ENCODE measurements at places on chromosomes 12 and 14.

GRCh38 chr12:123748661-123749060 lies 13.4 kb upstream of the DNAH10 start:
- DNase-seq, result no peak

- no peak for DNase-seq
Measured at GRCh38 chr14:68016255-68016914, 196.8 kb downstream of the RAD51B start.

- DNase-seq, result no peak
Measured at GRCh38 chr12:47868041-47868440, 36.8 kb downstream of the VDR start.

- no peak for DNase-seq
Measured at GRCh38 chr12:97301576-97301975, 161.0 kb upstream of the RMST start.

GRCh38 chr12:14613718-14614117 lies 46.0 kb upstream of the PLBD1 start:
- no peak for DNase-seq

DNA sequence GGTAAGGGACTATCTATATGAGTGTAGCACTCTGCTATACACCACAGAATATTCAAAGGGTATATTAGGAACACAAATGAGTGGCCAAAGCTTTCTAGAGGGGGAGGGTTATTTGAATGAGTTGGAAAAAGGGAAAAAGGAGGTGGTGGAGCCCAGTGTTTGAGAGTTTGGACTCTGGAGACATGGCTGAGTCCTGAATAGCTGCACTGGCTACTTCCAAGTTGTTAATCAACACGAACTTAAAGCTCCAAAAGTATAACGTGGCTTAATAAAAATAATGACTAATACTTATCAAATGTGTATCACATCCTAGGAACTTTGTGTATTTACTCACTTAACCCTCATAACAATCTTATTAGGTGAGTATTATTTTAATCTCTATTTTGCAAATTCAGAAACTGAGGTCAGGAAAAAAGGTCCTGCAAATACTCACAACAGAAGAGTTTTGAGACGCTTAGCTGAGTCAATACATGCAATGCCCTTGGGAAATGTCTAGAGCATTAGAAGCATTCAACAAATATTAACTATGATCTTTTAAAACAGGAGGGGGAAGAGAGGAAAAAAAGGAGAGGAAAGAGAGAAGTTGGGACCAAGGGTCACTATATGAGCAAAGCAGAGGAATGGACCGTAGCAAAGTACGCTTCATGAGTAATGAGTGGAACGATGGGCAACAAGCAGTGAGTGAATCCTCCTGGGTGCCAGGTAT lies 189.5 kb upstream of the HMGA2 start:
- DNase-seq, result no peak

DNA sequence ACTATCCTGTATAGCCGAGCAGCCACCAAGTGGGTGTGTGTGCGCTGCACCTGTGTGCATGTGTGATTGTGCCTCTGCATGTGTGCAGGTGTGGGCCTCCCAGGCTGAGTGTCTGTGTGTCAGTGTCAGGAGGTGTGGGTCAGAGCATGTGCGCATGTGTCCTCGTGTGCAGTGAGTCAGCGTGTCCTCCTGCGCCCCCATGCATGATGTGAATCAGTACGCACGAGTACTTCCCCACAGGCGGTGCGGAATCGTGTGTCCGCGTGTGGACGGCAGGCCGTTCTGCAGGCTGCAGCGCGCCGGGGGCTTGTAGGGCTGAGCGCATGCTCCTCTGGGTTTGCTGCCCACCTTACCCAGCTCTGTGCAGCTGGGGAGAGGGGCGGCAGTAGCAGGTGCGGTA lies 34.2 kb downstream of the DTX1 start:
- DNase-seq, result no peak

- DNase-seq, result no peak
Measured at GRCh38 chr12:73274976-73275375, 1002.8 kb downstream of the TRHDE start.

DNA sequence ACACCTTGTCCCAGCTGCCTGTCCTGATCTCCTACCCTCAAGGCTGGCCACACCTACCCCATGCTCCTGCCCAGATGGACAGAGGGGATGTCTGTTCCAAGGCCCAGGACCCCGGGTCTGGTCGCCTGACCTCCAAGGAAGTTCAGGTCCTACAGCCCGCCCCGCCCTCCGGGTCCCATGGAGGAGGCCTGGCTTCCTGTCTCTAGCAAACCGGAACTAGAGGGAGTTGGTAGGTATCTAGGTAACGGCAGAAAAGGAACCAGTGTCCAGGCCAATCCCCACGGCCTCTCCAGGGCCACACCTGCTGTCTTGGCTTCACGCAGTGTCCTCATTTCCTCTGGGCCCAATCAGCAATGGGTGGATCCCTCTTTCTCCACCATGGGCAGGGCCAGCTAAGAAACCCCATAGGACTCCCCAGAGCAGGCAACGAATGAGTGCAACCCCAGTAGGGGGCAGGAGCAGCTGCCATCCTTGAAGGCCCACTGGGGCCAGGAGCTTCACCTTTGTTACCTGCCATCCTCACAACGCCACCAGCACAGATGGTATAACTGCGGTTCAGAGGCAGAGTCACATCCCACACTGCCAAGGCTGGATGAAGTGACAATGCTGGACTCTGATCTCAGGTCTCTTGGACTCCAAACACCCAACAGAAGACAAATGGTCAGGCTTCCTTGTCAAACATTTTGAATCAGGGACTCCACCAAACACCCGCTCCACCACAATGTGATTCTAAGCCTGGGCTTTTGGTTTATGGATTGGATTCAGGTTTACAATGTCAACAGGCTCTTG lies 25.1 kb upstream of the RPLP0 start:
- DNase-seq, result no peak

GRCh38 chr12:131218026-131218922 lies 264.6 kb downstream of the ADGRD1 start:
- DNase-seq, result no peak

DNA sequence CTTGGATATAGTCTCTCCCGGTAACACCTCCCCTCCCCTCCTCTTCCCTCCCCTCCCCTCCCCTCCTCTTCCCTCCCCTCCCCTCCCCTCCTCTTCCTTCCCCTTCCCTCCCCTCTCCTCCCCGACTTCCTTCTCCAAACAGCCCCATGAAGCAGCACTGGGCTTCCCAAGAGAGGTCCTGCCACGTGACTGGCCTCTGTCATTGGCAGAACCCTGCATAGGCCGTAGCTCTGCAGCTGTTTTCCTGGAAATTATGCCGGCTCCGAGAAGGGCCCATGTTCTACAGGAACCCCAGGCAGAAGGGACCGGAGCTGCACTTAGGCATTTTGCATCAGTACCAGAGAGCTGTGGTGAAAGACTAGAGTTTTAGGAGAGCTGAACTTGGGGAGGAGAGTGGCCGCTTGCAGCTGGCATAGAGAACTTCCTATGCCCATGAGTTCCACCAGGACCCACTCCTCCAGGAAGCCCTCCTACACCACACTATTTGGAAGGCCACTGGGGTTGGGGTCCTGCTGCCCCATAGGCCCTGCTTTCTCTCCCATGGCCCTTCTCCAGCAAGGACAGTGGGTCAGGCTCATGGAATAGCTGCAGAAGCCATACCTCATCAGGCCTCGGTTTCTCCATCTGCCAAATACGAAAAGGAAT lies 5.1 kb upstream of the TNFAIP2 start:
- DNase-seq, result no peak

GRCh38 chr12:102167821-102168604 lies 29.6 kb downstream of the PMCH start:
- no peak for DNase-seq

- no peak for DNase-seq
Measured at GRCh38 chr12:89384050-89384758, 31.9 kb upstream of the DUSP6 start.

Data from NK-92 treated with Interleukin-12 subunit alpha and Interleukin-12 subunit beta, amount 100 ng/mL, for 24 hours (cell line).